ENCODE measurements at places on chromosomes 6 and 20.
A peak's percentile ranks its signal among the peaks of the same experiment; 100 is the strongest.

DNA sequence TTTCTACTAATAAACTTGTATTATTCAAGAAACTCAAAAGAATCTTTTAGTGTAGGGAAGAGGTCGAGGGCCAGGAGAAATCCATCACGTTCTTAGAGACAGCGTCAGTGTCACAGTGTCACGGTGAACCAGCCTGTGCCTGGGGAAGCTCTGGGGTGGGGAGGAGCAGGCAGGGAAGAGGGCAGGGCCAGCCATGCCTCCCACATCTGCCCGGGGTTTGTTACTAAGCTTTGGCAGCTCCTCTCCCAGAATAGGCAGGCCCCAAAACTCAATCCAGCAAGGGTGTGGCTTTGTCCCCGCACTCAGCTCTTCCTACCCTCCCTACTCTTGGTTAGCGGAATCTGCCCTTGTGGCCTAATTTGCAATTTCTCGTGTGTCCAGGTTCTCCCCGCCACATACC lies 72.9 kb downstream of the TCP11 start:
- no peak for DNase-seq

- peak; percentile 68 for DNase-seq
Measured at GRCh38 chr20:34222208-34222607, 19.0 kb upstream of the ASIP start.

DNA sequence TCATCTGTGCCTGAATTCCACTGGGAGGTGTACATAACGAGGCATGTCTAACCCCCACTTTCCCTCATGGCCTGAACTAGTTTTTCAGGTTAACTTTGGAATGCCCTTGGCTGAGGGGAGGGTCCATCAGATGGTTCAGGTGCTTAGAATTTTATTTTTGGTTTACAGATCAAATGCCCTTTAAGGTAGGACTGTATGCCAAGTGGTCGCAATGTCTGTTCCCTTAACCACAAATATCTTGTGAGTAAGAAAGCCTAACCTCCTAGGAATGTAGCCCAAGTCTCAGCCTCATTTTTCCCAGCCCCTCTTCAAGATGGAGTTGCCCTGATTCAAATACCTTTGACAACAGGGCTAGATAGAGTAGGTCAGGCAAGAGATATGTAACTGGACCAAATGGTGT lies 78.4 kb downstream of the RNASET2 start:
- DNase-seq, result no peak

- no peak for DNase-seq
Measured at GRCh38 chr6:90892271-90892670, 305.4 kb upstream of the MAP3K7 start.

GRCh38 chr6:81241126-81242041 lies 511.1 kb downstream of the TENT5A start:
- DNase-seq, result peak; percentile 33

- no peak for DNase-seq
Measured at GRCh38 chr6:36227379-36228228, 31.1 kb downstream of the BRPF3 start.

All from hepatic stellate cell (primary cell).